Sigmoid colon (tissue), 7 donors: ENCODE measurements at places on chromosomes 13 and 19. TPM values are rescaled to one million over a fixed set of nuclear protein-coding genes. Genes with fewer than 3 reads are reported as not detected.

IL11 gene
- 4.4 TPM for total RNA-seq

DNA sequence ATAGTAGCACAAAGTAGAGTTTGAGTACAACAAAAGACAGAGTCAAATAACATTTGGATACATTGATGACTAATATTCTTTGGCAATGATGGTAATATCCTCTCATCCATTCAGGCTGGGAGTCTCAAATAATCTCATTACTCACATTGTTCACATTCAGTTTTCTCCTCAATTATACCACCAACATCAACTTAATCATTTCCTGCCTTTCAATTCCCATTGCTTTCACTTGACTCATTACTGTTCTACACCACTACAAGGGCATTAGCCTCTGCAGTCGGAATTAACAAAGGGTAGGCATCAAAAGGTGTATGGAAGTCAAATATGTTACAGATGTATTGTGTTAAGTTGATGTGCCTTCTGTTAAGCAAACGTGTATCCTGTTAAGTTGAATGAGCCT, 518.4 kb upstream of the SLITRK1 start:
- DNase-seq = no peak

- DNase-seq = no peak
Measured at GRCh38 chr19:54660306-54660705, 2.5 kb upstream of the LILRB4 start.

ELSPBP1 gene
- not detected for total RNA-seq

- DNase-seq = no peak
Measured at GRCh38 chr13:50375792-50376191, 360.5 kb downstream of the KCNRG start.
